Liver (tissue), 10 donors: ENCODE measurements at places on chromosomes 11 and 22. TPM values are rescaled to one million over a fixed set of nuclear protein-coding genes. Genes with fewer than 3 reads are reported as not detected.

DNA sequence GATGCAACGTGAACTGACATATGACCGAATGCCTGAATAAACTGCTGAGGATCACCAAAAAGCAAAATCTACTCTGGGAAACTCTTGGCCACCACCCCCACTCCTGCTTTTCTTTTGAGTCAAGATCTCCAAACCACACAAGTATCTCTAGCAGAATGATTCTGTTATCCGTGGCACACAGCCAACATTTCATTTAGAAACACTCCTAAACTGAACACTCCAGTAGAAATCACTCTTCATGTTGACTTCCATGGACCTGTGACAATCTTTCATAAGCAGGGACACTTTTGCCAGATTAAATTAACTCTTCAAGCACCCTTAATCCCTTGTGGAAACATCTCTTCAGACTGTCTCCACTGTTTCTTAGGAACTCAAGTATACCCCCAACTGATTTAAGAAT lies 44.4 kb downstream of the VSIG10L2 start:
- H3K27me3 ChIP-seq = no peaks in the 10 kb centered on the region
- no peak for DNase-seq
- H3K4me3 ChIP-seq = no peak overlapping the region
- peaks cover 13% of the 10 kb centered on the region for H3K4me1 ChIP-seq
- H3K36me3 ChIP-seq = peaks cover 6% of the 10 kb centered on the region

DNA sequence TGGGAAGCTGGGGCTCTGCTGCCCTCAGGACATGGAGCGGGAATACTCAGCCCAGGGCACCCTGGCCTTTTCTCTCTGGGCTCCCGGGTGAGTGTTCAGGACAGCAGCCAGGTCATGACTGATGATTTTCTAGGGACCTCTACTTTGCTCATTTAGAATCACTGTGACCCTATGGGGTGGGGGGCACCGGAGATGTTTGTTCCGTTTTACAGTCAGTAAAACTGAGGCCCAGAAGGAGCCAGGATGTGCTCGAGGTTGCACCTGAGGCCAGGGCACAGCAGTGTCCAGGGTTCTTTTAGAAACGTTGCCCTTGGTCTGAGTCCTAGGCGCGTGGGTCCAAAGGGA lies 48.1 kb downstream of the SMIM38 start:
- DNase-seq = no peak
- no peaks in the 10 kb centered on the region for H3K4me1 ChIP-seq
- H3K27ac ChIP-seq = no peak overlapping the region
- no peaks in the 10 kb centered on the region for H3K27me3 ChIP-seq
- H3K4me3 ChIP-seq = no peak overlapping the region
- no peaks in the 10 kb centered on the region for H3K36me3 ChIP-seq

DNA sequence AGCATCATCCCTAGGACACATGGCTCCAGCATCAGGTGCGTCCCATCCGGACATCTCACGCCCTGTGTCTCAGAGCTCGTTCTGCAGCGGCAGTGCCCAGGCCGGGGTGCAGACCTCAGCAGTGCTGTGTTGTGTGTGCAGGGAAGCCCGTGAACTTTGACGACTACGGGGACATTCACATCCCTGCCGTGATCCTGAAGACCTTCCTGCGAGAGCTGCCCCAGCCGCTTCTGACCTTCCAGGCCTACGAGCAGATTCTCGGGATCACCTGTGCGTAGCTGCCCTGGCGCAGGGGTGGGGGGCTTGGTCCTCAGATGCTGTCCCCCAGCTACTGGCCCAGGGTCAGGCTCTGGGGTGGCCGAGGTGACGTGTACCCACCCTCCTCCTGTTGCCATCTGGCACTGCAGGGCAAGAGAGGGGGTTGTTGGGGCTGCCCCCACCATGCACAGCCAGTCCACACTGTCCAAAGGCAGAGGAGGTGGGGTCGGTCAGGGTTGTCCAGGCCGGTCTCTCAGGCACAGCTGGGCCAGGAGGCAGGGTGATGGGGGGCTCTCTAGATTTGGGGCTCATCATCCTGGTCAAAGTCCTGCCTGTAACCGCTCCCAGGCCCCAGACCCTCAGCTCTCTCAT lies 96.5 kb downstream of the ARHGAP8 start:
- no peaks in the 10 kb centered on the region for H3K36me3 ChIP-seq
- H3K27ac ChIP-seq = no peak overlapping the region
- H3K4me3 ChIP-seq = no peak overlapping the region
- H3K27me3 ChIP-seq = no peaks in the 10 kb centered on the region
- DNase-seq = no peak

The INPP5J gene
- 0.17 TPM for total RNA-seq

DNA sequence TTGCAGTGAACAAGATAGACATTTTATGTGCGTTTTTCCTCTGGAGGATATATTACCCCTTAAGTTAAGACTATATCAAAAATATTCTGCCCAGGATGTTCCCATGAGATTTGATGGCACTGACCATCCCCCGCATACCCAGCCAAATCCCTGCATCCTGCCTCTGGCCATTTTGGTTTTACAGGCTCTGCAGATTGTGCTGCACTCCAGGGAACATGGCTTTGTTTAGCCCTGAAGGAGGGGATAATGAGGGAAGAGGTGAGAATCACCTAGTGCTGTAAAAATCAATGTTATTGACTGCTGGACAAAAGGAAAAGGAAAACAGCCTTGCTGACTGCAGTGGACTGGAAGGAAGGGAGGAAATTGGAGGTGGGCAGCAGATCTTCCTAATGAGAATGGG lies 717.4 kb downstream of the DLG2 start:
- no peak overlapping the region for H3K4me3 ChIP-seq
- H3K36me3 ChIP-seq = no peaks in the 10 kb centered on the region
- H3K4me1 ChIP-seq = no peaks in the 10 kb centered on the region
- DNase-seq = no peak
- H3K27me3 ChIP-seq = no peaks in the 10 kb centered on the region
- no peak overlapping the region for H3K27ac ChIP-seq

GRCh38 chr11:60777106-60777505 lies 8.0 kb upstream of the MS4A10 start:
- no peak overlapping the region for H3K4me3 ChIP-seq
- H3K36me3 ChIP-seq = no peaks in the 10 kb centered on the region

- no peak overlapping the region for H3K4me3 ChIP-seq
- no peaks in the 10 kb centered on the region for H3K36me3 ChIP-seq
- no peak overlapping the region for H3K27ac ChIP-seq
- peaks cover 3% of the 10 kb centered on the region for H3K27me3 ChIP-seq
- DNase-seq = no peak
Observed at GRCh38 chr22:48974443-48975315, 853.0 kb downstream of the BRD1 start.

- H3K27ac ChIP-seq = no peak overlapping the region
- H3K27me3 ChIP-seq = no peaks in the 10 kb centered on the region
- H3K36me3 ChIP-seq = no peaks in the 10 kb centered on the region
- DNase-seq = no peak
- peaks cover 8% of the 10 kb centered on the region for H3K4me1 ChIP-seq
Observed at GRCh38 chr11:16987205-16987568, 27.0 kb downstream of the PLEKHA7 start.
